ENCODE measurements at places on chromosomes 4 and X.
A peak's percentile ranks its signal among the peaks of the same experiment; 100 is the strongest.

DNA sequence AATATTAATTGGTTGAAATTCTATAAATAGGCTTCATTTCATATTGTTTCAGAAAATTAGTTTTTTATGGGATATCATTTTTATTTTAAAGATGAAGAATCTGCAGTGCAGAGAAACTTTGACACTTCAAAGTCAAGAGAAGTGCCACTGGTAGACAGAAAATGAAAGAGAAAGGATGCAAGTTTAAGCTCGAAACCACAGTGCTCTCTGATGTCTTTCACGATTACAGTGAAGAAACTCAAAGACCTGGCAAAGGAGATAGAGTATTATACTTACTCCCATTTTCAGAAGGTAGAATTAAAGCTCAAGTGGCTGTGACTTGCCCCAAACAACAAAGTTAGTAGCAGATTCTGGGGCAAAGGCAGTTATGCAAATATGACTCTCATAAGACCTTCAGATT is 745.4 kb downstream of the TECRL start:
- no peak for DNase-seq

- no peak for DNase-seq
These were observed 37.2 kb upstream of the MAGEA4 start for GRCh38 chrX:151875270-151876026.

DNA sequence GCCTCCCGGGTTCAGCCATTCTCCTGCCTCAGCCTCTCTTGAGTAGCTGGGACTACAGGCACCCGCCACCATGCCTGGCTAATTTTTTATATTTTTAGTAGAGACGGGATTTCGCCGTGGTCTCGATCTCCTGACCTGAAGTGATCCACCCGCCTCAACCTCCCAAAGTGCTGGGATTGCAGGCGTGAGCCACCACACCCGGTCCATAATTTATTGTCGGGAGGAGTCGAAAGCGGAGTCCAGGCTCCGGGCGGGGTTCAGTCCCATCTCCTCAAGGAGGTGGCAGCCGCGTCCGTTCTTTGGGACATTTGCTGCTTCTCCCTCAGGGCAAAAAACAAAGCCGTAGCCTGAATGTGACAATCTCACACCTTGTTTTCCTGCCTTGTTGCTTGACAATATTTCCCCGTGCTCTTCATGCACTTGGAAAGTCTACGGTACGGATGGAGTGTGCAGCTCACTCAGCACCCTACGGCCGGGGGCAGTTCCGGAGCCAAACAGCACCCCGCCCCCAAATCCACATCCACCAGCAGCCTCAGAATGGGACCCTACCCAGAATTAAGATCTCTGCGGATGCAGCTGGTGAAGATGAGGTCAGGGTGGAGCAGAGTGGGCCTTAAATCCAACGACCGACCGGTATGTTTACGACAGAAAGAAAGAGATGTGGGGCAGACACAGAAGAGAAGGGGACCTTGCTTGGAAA is 9.6 kb downstream of the GTPBP6 start:
- no peak for DNase-seq

GRCh38 chrX:45876206-45876605 is 669.0 kb downstream of the ZNF674 start:
- DNase-seq = no peak

- DNase-seq = no peak
These were observed 21.8 kb upstream of the BBS12 start for GRCh38 chr4:122710434-122711308.

DNA sequence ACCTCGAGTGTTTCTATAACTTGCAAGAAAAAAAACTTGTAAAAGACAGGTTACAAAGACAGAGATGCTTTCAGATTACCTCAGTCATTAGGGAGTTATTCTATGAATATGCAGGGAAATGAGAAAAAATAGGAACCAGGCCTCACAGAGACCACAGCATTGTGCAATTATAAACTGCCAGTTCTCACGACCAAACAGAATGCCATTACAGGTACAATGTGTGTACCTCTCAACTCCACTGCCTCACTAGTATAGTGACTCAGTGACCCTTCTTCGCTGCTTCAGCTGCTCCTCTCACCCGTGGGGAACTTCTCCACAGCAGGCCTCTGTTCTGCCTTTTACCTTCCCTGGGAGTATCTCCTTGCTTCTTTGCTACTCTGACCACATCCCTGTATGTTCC is 2.3 kb upstream of the HTATSF1 start:
- DNase-seq = no peak

DNA sequence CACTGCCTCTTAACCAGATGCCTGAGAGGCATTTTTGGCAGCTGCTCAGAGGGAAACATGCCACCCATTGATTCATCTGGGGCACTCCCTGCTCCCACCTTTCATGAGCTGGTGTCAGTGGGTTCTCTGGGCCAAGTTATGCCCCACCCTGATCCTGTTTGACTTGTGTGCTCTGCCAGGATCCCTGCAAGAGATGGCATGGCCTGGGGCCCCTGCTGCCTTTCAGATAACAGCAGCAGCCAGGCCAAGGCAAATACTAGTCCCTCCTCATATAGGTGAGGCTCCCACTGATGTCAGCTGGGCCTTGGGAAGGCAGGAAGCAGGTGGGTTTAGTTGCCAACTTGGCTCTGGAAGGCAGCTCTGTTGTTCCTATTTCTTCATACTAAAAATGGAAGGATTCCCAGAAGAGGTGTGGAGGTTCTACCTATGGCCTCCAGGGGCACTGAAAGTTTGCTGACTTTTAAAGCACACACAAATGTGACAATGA is 192.9 kb upstream of the RBPJ start:
- no peak for DNase-seq

DNA sequence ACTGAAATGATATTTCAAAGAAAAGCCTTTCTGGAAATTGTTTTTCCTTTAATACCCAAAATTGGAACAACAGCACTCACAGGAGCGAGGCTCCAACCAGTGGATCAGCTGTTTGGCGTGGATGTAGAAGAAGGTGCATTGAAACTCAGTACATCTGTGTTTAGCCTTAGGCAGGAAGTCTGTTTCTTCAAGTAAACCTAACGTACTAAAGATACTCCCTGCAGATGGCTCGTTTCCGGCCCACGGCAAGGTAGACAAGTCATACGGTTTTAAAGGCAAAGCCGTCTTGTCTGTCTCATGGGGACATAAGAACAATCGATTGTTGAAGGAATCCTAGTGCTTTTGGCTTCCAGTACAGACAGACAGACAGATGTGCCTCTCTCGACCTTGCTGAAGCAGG is 50.0 kb upstream of the CLCN4 start:
- DNase-seq = peak; percentile 41

- no peak for DNase-seq
These were observed 53.9 kb upstream of the ADRA2C start for GRCh38 chr4:3712112-3712805.

GRCh38 chr4:173522160-173522950 is 7.7 kb downstream of the HAND2 start:
- no peak for DNase-seq

- no peak for DNase-seq
These were observed 130.6 kb upstream of the FAT4 start for GRCh38 chr4:125184116-125184515.

GRCh38 chr4:140222171-140222570 is 68.2 kb upstream of the MAML3 start:
- no peak for DNase-seq

GRCh38 chr4:76326515-76326914 is 20.0 kb downstream of the STBD1 start:
- DNase-seq = no peak

DNA sequence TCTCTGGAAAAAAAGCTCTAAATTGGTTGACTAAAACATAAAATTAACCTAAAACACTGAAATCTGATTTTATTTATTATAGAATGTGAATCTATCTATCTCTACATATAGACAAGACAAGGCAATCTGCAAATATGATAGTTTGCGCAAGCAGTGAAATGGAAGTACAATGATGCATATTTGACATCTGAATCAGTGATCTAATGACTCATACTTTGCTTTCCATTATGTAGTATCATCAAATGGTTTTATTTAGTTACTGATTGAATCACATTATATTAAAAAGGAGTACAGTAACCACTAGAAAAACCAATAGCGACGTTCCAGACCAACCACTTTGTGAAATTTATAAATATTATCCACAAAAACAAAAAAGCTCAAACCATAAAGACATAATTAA is 1969.3 kb downstream of the PCDH7 start:
- DNase-seq = no peak

DNA sequence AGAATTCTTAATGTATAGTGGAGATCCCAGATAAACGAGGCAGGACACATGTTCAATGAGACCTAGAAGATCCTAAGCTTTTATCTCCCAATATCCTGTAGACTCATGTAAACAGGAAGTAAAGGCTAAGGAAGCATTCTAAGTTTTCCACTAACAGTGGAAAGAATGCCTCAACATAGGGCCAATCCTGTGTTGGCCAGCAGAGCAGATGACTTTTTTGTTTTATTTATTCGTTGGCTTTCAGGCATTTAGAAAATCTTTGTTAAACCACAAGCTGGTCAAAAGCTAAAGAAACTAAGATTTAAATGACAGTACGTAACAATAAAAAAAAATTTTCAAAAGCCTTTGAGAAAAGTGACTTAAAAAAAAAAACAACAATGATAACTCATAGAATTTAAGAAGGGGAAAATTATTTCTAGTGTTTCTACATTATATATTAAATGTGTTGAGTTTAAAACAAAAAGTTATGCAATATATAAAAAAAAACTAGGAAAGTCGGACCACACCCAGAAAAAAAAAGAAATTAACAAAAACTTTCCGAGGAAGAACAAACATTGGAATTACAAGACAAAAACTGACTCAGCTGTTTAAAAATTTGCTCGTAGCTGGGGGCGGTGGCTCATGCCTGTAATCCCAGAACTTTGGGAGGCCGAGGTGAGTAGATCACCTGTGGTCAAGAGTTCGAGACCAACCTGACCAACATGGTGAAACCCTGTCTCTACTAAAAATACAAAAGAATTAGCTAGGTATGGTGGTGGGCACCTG is 759.3 kb downstream of the FSTL5 start:
- DNase-seq = no peak

DNA sequence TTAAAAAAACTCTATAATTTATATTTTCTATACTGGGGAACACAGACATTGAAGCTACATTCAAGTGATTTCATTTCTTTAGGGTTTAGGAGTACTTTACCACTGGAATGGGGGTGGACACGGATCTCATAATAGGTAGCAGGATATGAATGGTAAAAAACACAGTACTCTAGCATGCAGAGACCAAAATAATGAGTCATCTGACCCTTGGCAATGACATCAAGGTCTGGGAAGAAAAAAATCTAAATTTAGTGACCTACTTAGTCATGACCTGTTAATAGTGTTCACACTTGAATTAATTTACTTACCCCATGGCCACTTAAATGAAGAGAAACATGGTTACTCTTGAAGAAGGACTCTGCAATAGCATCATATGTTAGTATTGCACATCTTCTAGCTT is 187.9 kb downstream of the EPHA5 start:
- DNase-seq = no peak

DNA sequence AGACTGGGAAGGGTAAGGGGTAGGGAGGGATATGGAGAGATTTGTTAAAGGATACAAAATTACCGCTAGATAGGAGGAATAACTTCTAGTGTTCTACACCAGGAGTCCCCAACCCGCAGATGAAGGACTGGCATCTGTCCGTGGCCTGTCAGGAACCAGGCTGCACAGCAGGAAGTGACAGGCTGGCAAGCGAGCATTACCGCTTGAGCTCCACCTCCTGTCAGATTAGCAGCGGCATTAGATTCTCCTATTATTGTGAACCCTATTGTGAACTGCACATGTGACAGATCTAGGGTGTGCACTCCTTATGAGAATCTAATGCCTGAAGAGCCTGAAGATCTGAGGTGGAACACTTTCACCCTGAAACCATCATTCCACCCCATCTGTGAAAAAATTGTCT is 27.9 kb upstream of the BBS7 start:
- no peak for DNase-seq

GRCh38 chr4:121454251-121454979 is 73.6 kb upstream of the QRFPR start:
- no peak for DNase-seq

GRCh38 chr4:106329041-106329618 is 12.8 kb downstream of the AIMP1 start:
- DNase-seq = no peak

GRCh38 chr4:8538703-8539567 is 41.3 kb upstream of the GPR78 start:
- no peak for DNase-seq

DNA sequence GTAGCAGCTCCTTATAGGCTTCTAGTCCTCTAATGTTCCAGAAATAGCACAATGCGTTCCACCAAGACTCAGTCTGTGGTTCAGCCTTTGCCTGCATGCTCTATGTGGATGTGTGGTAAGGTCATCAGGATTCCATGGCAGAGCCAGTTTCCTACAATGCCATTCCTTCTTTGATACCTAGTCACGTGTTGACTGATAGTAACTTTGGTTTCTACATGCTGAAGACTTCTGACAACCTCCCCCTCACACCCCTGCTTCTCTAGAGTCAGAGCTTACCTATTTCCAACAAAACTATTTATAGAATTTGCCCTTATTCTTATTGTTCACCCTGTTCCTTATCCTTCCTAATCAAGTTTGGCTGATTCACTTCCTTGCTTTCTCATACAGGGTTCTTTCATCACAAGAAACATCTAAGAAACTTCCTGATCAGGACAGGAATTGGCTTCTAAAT is 81.1 kb downstream of the CT47B1 start:
- DNase-seq = no peak

GRCh38 chr4:115090483-115091075 is 22.8 kb downstream of the NDST4 start:
- no peak for DNase-seq

- no peak for DNase-seq
These were observed 11.0 kb downstream of the PTTG2 start for GRCh38 chr4:37971202-37971601.

GRCh38 chr4:162878096-162878495 is 288.6 kb downstream of the NAF1 start:
- no peak for DNase-seq

DNA sequence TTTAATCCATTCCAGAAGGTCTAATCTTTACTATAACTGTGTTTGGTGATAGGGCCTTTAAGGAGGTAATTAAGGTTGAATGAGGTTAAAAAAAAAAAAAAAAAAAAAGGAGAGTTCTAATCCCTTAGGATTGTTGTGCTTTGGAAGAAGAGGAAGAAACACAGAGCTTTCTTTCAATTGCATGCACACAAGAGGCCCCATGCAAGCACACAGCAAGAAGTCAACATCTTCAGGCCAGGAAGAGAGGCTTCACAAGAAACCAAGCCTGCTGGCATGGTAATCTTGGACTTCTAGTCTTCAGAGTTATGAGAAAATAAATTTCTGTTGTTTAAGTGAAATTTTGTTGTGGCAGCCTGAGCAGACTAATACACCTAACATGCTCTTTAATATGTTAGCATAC is 118.6 kb downstream of the NAA11 start:
- no peak for DNase-seq

DNA sequence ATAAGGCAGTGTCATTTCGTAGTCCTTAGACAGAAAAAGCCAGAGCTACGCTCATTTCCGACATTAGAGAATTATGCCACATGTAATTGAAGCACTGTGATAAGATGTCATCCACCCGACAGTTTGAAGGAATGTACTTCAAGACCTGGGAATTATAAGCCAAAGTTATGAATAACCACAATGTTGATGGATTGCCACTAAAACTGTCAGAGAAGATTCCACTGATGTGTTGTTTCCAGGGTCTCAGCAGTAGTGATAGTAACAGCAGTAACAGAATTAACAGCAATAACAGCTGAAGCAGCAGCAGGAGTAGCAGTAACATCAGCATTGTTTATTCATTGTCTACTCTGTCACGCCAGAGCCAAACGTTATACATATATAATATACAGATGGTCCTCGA is 24.7 kb downstream of the RAB33A start:
- no peak for DNase-seq

All from activated effector memory CD4-positive, alpha-beta T cell treated with Interleukin-2 at 50 U/mL for 16 hours (primary cell).